ENCODE measurements at places on chromosomes 5 and 9. TPM values are rescaled to one million over a fixed set of nuclear protein-coding genes. Genes with fewer than 3 reads are reported as not detected.

The GRIA1 gene
- not detected for total RNA-seq

DNA sequence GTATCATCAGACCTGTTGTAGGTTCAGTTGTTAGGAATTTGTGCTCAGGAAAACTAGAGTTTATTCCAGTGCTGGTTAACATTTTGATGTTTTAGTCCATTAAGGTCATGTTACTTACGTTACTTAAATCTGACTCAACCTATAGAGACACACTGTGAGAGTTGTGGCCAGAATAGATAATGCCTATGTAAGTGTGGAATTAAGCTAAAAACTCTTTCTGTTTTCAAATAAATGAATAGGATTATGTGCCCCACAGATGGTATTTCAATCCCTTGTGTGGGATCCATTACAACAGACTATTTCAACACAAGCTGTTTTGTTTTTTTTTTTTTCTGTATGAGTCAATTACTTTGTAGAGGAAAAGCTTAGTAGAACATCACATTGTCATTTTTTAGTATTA is 68.1 kb downstream of the MEGF10 start:
- no peak for DNase-seq

DNA sequence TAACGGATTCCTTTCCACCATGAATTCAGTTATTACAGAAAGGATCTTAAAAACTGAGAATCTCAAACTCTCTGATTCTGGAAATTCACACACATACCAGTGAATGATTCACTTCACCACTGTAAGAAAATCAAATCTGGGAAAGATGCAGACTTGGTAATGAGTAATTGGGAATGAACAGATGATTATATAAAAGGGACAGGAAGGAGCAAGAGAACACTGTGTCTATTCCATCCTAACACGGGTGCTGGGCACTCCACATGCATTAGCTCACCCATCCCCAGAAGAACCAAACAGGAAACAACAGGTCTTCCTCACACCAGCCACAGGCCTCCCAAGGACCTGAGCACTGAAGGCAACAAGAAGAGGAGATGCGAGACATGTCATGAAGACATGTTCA is 74.8 kb upstream of the ZNF622 start:
- DNase-seq = no peak

DNA sequence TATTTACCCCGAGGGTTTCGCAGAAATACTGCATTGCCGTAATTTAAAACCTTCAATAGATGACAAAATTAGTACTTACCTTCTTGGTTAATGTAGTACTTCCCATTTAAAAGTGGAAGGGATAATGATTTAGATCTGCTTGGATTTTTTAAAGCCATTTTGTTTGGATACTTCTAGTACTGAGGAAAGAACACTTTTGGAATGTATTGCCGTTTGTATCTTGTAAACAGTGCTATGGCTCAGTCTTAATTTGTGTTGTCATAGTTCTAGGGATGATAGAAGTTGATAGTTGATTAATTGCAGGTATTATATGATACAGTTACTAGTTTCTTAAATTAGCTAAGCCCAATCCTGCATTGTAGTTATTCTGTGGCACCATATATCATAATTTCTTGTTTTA is 33.1 kb downstream of the TNPO1 start:
- DNase-seq = no peak

The IFNK gene
- not detected for total RNA-seq

DNA sequence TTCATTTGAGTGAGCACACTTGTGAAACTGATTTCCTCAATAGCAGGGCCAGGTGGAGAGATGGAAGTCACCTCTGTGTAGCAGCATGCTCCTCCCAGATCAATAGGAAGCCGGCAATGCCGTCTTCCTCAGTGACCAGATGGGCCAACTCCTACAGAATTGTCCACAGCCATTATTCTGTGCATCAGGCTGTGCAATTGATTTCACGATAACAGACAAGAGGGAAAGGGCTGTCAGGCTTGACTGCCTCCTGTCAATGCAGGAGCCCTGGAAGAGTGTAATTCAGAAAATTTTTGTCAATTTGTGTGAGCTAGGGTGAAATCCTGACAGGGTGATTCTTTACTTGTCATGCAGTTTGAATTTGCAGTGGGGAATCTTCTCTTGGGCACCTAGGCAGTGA is 838.4 kb upstream of the NUDT12 start:
- no peak for DNase-seq

The GNA14 gene
- 0.59 TPM for total RNA-seq

Measured in activated naive CD4-positive, alpha-beta T cell treated with anti-CD3 and anti-CD28 coated beads, Interleukin-2, amount 50 U/mL, for 72 hours (primary cell).